ENCODE measurements at places on chromosomes 12 and 14. TPM values are rescaled to one million over a fixed set of nuclear protein-coding genes. Genes with fewer than 3 reads are reported as not detected.
A peak's percentile ranks its signal among the peaks of the same experiment; 100 is the strongest.

EXD2 gene
- 13.8 TPM for total RNA-seq

DNA sequence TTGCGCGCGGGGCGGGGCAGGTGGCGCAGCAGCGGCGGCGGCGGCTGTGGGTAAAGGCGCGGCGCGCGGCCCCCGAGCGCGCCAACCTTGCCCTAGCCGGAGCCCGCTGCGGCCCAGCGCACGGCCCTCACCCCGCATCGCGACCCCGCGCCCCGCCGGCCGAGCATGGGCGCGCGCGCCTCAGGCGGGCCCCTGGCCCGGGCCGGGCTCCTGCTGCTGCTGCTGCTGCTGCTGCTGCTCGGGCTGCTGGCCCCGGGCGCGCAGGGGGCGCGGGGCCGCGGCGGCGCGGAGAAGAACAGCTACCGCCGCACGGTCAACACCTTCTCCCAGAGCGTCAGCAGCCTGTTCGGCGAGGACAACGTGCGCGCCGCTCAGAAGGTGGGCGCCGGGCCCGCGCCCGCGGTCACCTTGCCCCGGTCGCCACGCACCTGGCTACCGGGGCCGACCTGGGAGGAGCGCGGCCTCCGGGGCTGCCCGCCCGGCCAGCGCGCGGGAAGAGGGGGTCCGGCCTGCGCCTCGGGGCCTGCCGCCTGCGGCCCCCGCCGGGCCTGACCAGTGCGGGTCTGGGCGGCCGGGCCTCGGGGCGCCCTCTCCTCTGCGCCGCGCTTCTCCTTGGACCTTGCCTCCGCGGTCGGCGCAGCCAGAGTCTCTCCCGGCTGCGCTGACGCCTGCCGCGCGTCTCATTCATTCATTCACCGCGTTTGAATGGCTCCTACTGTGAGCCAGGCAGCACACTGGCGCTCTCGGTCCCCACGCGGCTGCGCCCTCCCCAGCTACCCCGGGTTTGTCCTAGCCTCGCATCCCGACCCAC lies at the start of gene BRI3BP:
Gene BRI3BP (plus strand): TSS at position 20 of the 811 bp plus-strand sequence. CDS start 146 bp downstream, at position 166.
- no peak for DNase-seq
- peaks cover 4% of the 10 kb centered on the region for H3K36me3 ChIP-seq
- no peaks in the 10 kb centered on the region for H3K27me3 ChIP-seq
- peak within 1 kb of the TSS; percentile 91 for H3K4me3 ChIP-seq
- H3K27ac ChIP-seq: peak within 1 kb of the TSS; percentile 30

DNA sequence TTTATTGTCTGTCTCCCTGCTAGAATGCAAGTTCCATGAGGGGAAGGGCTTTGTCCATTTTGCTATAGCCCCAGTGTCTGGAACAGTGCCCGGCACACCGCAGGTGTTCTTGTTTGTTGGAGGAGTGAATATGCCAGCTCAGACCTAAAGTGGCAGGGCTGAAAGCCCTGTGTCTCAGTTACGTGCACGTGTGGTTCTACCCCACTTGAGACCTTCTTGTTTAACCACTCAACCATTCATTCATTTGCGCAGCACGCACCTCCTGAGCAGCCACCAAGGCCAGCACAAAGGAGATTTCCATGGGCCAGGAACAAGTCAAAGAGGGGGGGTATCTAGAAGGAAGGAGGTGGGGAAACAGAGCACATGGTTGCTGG lies 338.0 kb upstream of the FKBP4 start:
- no peaks in the 10 kb centered on the region for H3K4me1 ChIP-seq
- H3K4me3 ChIP-seq: no peak overlapping the region
- no peaks in the 10 kb centered on the region for H3K27me3 ChIP-seq
- no peaks in the 10 kb centered on the region for H3K36me3 ChIP-seq
- DNase-seq: no peak
- no peak overlapping the region for H3K27ac ChIP-seq

DNA sequence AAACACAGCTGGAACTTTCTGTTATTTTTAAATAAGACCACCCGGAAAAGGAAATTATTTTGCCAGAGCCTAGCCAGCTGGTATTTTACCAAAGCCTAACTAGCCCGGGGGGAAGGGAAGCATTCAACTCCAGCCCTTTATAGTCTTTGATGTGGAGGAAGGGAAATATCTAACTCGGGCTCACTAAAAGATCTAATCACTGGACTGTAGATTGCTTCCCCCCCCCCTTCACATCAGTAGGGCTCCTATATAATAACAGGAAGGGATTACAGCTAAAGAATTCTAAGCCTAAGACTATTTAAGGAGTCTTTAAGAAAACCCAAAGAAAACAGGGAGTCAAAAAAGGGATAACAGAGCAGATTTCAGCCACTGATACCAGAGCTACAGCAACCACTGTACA lies 431.1 kb downstream of the KCNH5 start:
- no peaks in the 10 kb centered on the region for H3K27me3 ChIP-seq
- H3K27ac ChIP-seq: no peak overlapping the region
- no peak for DNase-seq
- H3K4me3 ChIP-seq: no peak overlapping the region
- no peaks in the 10 kb centered on the region for H3K36me3 ChIP-seq
- no peaks in the 10 kb centered on the region for H3K4me1 ChIP-seq

All from HFFc6 (cell line).